ENCODE measurements at places on chromosomes 2 and 18. TPM values are rescaled to one million over a fixed set of nuclear protein-coding genes. Genes with fewer than 3 reads are reported as not detected.

Gene DUSP28
- total RNA-seq = 4.1 TPM

GRCh38 chr2:214117054-214117453 is 293.8 kb upstream of the VWC2L start:
- no peaks in the 10 kb centered on the region for H3K36me3 ChIP-seq
- no peaks in the 10 kb centered on the region for H3K4me1 ChIP-seq
- no peaks in the 10 kb centered on the region for H3K27me3 ChIP-seq
- no peak for DNase-seq
- no peak overlapping the region for H3K27ac ChIP-seq

Gene FHOD3
- total RNA-seq = 51.8 TPM

- no peak overlapping the region for H3K4me3 ChIP-seq
- no peaks in the 10 kb centered on the region for H3K36me3 ChIP-seq
- no peaks in the 10 kb centered on the region for H3K4me1 ChIP-seq
- H3K27ac ChIP-seq = no peak overlapping the region
- DNase-seq = peak; percentile 86
Measured at GRCh38 chr2:168758970-168759820, 43.2 kb upstream of the NOSTRIN start.

DNA sequence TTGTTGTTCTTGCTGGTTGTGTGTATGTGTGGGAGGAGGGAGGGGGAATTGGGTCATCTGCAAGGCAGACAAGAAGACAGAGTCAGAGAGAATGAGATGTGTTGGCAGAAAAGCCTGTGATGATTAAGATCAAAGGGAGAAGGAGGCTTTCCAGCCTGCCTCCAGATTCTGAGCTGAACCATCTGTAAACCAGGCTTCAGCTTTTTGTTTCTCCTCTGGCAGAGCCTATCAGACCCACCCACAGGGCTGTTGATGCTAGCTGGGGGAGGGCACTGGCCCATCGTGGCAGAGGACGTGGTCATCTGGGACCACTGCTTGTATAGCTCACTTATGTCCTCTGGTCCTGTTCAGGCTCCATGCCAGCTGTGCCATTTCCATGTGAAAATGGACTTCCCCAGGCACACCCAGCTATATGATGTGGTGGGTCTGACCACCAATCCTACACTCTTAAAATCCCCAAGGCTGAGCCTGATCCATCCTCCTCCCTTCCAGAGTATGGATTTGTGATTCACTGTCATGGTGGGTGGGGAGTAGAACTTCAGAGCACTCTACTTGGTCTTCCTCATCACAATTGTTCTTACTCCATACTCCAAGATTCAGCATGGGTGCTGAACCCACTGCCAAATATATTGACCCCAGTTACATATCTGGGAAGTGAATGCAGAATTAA is 27.8 kb upstream of the COL6A3 start:
- H3K27ac ChIP-seq = peak overlapping the region; percentile 10
- no peaks in the 10 kb centered on the region for H3K36me3 ChIP-seq
- H3K27me3 ChIP-seq = no peaks in the 10 kb centered on the region
- H3K4me1 ChIP-seq = peaks cover 9% of the 10 kb centered on the region
- no peak overlapping the region for H3K4me3 ChIP-seq

DNA sequence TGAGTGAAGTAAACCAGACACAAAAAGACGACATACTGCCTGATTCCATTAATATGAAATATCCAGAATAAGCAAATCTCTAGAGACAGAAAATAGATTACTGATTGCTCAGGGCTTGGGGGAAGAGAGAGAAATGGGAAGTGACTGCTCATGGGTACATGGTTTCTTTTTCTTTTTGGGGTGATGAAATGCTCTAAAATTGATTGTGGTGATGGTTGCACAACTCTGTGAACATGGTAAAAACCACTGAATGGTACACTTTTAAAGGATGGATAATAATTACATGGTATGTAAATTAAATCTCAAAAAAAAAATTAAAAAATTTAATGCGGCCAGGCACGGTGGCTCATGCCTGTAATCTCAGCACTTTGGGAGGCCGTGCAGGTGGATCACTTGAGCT is 39.3 kb downstream of the RPL31 start:
- H3K36me3 ChIP-seq = peaks cover 21% of the 10 kb centered on the region
- H3K4me1 ChIP-seq = peaks cover 2% of the 10 kb centered on the region
- DNase-seq = no peak
- no peak overlapping the region for H3K27ac ChIP-seq
- no peak overlapping the region for H3K4me3 ChIP-seq

DNA sequence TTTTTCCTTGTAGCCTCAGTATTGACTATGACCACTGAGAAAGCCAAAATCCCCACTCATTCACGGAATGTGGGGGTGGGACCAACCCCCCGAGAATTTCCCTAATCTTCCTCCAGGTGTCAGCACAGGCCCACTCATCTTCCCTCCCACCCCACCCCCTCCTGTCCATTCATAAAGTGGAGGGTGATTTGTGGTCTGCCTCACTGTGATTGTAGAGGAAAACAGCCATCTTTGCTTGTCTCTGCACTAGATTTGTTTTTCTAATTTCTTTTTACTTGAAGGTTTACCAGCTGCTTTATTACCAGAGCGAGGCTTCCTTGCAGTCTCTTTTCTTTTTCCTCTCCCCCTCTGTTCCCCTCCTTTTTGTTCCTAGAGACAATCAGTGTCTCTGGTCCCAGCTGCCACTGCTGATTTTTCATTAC is 171.8 kb downstream of the ICOS start:
- no peak overlapping the region for H3K4me3 ChIP-seq
- H3K36me3 ChIP-seq = no peaks in the 10 kb centered on the region
- H3K4me1 ChIP-seq = peaks cover 8% of the 10 kb centered on the region
- DNase-seq = peak; percentile 51

DNA sequence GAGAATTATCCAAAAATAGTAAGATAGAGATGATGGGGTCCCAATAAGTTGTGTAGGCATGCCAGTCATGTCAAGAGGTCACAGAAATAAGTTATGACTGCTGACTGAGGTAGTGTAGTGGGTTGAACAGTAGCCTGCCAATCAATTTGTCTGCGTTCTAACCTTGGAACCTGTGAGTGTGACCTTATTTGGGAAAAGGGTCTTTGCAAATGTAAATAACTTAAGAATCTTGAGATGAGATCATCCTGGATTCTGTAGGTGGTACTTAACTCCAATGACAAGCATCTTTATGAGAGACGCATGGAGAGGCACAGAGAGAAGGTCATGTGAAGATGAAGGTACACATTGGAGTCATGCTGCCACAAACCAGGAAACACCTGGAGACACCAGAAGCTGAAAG is 31.0 kb downstream of the ACVR1 start:
- H3K27ac ChIP-seq = no peak overlapping the region
- H3K36me3 ChIP-seq = no peaks in the 10 kb centered on the region
- DNase-seq = no peak
- no peaks in the 10 kb centered on the region for H3K27me3 ChIP-seq
- H3K4me3 ChIP-seq = no peak overlapping the region
- peaks cover 5% of the 10 kb centered on the region for H3K4me1 ChIP-seq

- no peak for DNase-seq
- H3K4me3 ChIP-seq = no peak overlapping the region
- peaks cover 34% of the 10 kb centered on the region for H3K4me1 ChIP-seq
- H3K27me3 ChIP-seq = no peaks in the 10 kb centered on the region
- peaks cover 2% of the 10 kb centered on the region for H3K36me3 ChIP-seq
Measured at GRCh38 chr18:37400802-37401201, 164.8 kb downstream of the CELF4 start.

GRCh38 chr2:95333056-95333455 is 35.9 kb downstream of the KCNIP3 start:
- peaks cover 3% of the 10 kb centered on the region for H3K36me3 ChIP-seq
- no peaks in the 10 kb centered on the region for H3K27me3 ChIP-seq
- DNase-seq = no peak
- no peak overlapping the region for H3K27ac ChIP-seq
- peaks cover 35% of the 10 kb centered on the region for H3K4me1 ChIP-seq

- no peaks in the 10 kb centered on the region for H3K27me3 ChIP-seq
- DNase-seq = peak; percentile 2
- no peak overlapping the region for H3K4me3 ChIP-seq
- H3K27ac ChIP-seq = no peak overlapping the region
- H3K4me1 ChIP-seq = peaks cover 8% of the 10 kb centered on the region
- H3K36me3 ChIP-seq = no peaks in the 10 kb centered on the region
Measured at GRCh38 chr2:73896362-73897239, 3.8 kb downstream of the ACTG2 start.

Gene ZNF514
- total RNA-seq = 23.4 TPM

Gene GREB1
- 36.6 TPM for total RNA-seq

Gene ACADL
- 4.8 TPM for total RNA-seq

DNA sequence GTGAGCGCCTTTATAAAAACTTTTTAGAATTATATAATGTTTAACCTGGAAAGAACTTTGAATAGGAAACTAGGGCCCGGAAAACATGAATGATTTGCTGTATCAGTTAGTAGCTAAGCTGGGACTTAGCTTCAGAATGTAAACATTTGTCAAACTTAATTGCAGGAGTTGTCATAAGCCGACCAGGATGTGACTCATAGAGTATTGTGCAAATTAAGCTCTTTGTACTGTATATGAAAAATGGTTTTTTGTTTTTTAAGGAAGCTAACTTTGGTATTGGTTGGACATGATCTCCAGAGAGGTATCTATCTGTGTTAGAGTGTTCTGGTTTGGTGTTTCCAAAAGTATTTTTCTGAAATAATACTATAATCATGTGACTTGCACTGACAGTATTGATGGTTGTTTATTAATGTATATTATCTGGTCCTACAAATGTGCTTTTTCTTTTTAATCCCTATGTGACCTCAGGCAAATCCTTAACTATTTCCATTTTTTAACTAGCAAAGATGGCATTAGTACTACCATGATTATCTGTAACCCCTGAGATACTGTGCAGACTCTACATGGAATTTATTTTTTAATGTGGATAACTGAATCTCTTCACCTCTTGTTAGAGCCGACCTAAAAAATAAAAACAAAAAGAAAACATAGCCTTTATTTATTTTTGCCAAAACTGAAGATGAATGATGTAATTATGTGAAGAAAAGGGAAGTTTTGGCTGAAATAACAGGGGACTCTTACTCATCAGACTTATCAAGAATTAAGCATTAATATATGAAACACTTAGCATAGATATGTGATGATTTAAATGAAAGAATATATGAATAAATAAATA is 11.7 kb downstream of the YIPF4 start:
- H3K4me1 ChIP-seq = no peaks in the 10 kb centered on the region
- no peak overlapping the region for H3K4me3 ChIP-seq
- DNase-seq = no peak
- H3K27me3 ChIP-seq = no peaks in the 10 kb centered on the region
- no peak overlapping the region for H3K27ac ChIP-seq

GRCh38 chr2:225367482-225367881 is 32.0 kb upstream of the NYAP2 start:
- no peak for DNase-seq
- no peaks in the 10 kb centered on the region for H3K27me3 ChIP-seq
- no peak overlapping the region for H3K27ac ChIP-seq
- no peaks in the 10 kb centered on the region for H3K4me1 ChIP-seq
- H3K4me3 ChIP-seq = no peak overlapping the region

Gene FAM228A
- 4.6 TPM for total RNA-seq

GRCh38 chr2:225457482-225457881 is 58.0 kb downstream of the NYAP2 start:
- no peaks in the 10 kb centered on the region for H3K27me3 ChIP-seq
- DNase-seq = peak; percentile 83
- no peak overlapping the region for H3K4me3 ChIP-seq
- H3K36me3 ChIP-seq = no peaks in the 10 kb centered on the region
- H3K4me1 ChIP-seq = no peaks in the 10 kb centered on the region

DNA sequence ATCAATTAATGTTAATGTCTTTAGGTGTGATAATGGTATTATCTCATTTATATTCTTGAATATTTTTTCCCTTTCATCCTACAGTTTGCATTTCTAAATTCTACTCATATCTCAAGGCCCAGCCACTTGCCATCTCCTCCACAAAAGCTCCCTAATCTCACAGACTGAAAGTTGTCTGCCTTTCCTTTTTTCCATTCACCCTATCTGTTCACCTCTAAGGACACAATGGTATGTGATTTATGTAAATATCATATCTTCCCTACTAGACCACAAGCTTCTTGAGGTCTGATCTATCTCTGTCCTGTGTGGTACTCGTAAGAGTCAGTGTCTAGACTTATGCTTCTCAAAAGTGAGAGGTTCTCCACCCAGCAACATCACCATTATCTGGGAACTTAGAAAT is 3.9 kb upstream of the SPC25 start:
- H3K4me3 ChIP-seq = no peak overlapping the region
- H3K36me3 ChIP-seq = no peaks in the 10 kb centered on the region
- no peaks in the 10 kb centered on the region for H3K27me3 ChIP-seq
- H3K27ac ChIP-seq = no peak overlapping the region

- no peaks in the 10 kb centered on the region for H3K27me3 ChIP-seq
- no peak overlapping the region for H3K27ac ChIP-seq
- H3K4me3 ChIP-seq = no peak overlapping the region
- H3K36me3 ChIP-seq = no peaks in the 10 kb centered on the region
- no peak for DNase-seq
Measured at GRCh38 chr2:31366733-31367132, 47.8 kb downstream of the XDH start.

GRCh38 chr2:2325516-2325915 is 5.6 kb downstream of the MYT1L start:
- no peaks in the 10 kb centered on the region for H3K4me1 ChIP-seq
- no peaks in the 10 kb centered on the region for H3K36me3 ChIP-seq
- H3K4me3 ChIP-seq = peak overlapping the region; percentile 16
- peak; percentile 54 for DNase-seq
- H3K27me3 ChIP-seq = no peaks in the 10 kb centered on the region

DNA sequence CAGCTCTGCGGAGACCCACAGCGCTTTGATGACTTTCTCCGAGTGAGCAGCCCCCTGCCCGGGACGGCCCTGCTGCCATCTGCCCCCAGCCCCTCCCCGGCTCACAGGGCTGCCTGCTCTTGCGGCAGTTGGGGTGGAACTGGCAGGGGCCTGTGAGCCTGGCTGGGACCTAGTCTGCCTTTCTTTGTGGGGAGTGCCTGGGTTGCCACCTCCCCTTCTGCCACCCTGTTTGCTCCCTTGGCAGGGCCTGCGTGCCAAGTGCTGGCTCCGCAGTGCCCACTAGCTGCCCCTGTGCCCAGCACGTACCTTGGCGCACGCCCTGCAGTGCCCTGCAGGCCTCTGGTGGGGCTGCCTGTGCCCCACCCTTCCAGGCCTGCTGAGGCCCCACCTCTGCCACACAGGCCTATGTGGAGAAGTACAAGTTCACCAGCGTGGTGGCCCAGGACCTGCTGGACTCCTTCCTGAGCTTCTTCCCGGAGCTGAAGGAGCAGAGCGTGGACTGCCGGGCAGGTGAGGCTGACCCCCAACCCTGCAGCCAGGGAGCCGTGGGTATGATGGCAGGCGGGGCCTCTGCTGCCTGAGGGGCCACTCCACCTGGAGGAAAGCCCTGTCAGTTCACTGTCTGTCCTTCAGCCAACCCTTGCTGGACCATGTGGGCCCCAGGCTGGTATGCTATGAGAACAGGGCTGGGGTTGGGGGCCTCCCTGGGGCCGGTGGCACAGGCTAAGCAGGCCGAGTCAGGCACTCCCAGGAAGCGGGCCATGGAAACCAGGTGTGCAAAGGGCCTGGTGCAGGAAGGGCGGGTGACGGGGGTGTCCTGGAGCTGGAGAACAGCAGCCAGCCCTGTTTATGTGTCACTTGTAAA is 7.0 kb downstream of the RNPEPL1 start:
- H3K36me3 ChIP-seq = peaks cover 97% of the 10 kb centered on the region
- no peaks in the 10 kb centered on the region for H3K27me3 ChIP-seq
- H3K4me1 ChIP-seq = peaks cover 17% of the 10 kb centered on the region
- H3K27ac ChIP-seq = no peak overlapping the region

Gene KCNS3
- 11.6 TPM for total RNA-seq

All from spinal cord (tissue), 10 donors.